ENCODE measurements at places on chromosomes 1 and 21.
A peak's percentile ranks its signal among the peaks of the same experiment; 100 is the strongest.

DNA sequence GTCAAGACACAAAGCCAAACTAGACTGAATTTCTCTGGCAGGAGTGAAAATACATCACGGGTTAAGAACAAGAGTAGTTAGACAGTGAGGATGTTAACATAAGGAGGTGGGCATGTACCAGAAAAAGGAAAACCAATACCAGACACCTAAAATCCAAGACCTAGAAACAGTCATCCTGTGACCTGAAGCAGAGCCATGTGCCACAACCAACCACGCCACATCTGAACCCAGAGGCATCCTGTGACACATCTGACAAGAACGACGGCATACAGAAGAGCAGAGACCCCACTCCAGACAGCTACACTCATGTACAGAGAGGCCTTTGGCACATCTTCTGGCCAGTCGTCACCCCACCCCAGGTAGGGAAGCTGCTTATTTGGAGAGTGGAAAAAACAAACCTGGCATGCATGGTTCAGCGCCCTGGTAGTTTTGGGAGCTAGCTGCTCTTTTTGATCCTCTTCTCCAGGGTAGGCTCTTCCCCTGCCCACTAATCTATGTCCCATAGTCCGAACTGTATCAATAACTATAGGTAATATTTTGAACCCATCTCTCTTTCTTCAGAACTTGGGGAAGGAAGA lies 72.1 kb downstream of the SLC45A1 start:
- DNase-seq = no peak

DNA sequence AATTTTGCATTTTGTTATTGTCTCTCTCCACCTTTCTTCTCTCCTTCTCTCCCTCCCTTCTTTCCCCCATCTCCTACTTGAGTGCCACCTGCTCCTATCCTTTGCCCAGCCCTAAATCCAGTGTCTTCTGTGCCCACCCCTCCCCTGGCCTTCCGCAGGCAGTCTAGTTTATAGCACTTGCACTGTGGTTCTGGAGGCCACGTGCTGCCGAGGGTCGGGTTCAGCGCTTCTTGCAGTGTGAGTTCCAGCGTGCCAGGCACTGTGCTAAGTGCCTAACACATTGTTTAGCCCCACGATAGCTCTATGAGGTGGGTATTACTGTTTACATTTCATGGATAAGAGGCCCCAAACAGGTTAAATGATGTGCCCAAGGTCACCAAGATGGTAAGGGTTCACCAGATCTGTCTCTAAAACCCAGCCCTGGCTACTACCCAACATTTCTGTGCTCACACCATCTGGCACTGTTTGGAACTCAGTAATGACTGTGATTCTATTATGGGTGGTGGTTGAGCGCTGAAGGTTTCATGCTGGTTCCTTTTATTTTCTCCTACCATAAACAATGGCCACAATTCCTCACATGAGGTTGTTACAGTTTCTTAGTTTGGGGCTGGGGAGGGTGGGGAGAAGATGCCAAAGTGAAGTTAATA lies 14.1 kb upstream of the ATP1A4 start:
- DNase-seq = no peak

- peak; percentile 89 for DNase-seq
Observed at GRCh38 chr1:21586846-21587601, 77.8 kb downstream of the ALPL start.

DNA sequence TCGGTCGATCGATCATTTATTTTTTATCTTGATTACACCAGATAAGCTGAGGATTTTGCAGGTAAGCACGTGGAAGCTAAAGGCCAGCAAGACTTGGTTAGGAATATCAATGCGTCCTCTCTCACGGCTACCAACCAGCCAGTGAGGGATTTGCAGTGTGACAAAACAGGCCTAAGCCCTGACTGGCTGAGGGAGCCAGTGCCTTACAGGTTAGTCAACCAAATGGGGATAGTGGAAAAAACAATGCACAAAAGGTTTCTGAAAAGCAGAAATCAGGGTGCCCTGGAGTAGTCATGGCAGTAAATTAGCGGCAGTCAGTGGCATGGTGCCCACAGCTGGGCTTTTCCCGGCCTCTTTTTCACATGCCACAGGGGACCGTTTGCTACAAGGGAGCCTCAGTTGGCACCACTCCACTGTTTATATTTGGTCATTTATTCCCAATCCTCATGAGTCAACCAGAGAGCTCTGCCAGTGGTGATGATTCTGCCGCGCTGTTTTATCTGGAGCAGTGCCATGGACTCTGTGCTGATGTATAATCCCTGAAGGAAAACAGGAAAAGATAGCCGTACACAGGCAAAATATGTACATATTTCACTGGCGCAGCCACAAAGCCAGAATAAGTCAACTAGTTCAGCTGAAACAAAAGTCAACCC lies 167.6 kb downstream of the RHOU start:
- DNase-seq = no peak

DNA sequence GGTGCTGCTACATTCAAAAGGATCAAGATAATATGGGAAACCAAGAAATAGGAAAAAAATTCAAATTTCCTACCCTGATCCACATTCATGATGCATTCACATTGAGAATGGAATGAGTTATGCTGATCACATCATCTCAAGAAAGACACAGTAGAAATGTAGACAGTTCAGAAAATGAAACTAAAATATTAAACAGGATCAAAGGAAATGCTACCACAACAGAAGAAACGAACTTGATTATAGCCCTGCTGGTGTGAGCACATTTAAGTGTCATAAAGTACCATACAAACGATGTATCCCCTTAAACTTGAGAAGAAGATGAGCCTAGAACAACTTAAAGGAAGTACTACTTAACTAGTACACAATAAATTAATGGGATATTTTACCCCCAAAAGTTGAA lies 21.3 kb downstream of the SYDE2 start:
- no peak for DNase-seq

DNA sequence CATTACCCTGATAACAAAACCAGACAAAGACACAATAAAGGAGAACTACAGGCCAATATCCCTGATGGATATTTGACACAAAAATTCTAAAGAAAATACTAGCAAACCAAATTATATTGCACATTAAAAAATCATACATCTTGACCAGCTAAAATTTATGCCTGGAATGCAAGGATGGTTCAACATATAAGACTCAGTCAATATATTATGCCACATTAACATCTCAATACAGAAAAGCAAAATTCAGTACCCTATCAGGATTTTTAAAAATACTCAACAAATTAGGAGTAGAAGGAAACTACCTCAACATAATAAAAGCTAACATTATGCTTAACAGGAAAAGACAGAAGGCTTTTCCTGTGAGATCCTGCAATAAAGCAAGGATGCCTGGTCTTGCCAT lies 177.1 kb downstream of the MAGI3 start:
- DNase-seq = no peak

DNA sequence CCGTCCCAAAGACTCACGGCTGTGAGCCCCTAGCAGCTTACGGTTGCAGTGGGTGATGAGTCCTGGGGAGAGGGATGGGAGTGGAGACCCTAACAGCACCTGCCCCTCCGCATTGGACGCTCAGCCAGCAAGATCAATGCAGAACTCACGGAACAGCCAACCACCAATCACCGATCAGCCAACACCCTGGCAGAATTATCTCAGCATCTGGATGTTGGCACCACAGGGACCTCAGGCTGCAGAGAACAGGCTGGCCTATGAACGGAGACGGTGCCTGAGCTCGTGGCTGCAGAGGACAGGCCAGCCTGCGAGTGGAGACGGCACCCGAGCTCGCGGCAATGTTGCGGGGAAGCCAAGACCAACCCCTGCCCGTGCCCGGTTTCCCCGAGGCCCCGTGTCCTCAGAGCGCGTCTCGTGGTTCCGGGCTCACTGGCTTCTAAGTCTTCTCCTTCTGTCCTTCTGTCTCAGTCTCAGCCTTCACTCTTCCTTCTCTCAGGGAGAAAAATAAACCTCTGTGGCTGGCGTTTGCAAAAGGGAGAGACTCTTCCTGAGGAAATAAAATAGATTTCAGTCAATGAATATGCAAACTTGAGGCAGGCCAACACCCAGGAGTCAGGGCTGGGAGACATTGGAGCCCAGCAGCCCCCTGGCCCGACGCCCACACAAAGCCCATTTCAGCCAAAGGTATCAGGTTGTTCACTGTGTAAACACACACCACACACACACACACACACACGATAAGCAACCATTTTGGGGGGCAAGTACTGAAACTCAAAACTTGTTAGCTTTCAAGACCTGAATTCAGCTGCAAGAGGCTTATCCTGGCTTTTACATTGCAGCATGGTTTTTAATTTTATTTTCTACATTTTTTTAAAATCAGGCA lies 67.8 kb downstream of the SIK1 start:
- no peak for DNase-seq

- DNase-seq = no peak
Observed at GRCh38 chr1:236509647-236510401, 14.0 kb upstream of the LGALS8 start.

GRCh38 chr21:35559128-35559828 lies 501.0 kb downstream of the SETD4 start:
- no peak for DNase-seq

DNA sequence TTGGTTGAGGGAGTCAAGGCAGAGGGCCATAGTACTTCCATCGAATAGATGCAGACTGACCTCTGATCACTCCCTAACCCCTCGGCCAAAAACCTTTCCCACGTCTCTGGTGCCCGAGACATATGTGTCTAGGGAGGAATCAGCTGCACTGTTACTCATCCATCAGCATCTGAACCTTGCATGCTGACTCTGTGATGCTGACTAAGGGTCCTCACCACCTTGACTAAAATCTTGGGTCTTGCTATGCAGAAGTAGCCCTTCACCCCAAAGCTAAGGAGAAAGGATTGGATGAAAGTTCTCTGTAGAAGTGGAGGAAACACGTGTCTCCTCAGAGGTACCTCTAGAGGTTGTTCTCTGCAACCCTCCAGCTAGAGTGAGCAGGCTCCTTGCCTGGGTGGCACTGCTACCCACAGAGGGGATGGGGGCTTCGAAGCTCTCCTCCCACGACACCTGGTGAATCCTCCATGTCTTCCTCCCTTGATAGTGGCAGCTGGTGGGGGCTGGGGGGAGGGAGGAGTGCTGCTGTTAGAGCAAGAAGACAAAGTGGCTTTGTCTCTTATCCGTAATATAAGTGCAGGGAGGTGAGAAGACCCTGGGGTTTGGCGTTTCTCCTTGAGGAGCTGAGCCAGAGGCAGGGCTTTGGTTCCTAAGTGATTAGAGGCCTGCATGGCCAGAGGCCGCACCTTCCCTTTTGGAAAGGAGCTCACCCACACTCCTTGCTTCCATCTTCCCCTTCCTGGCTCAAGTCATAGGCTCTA lies 45.1 kb downstream of the ATP2B4 start:
- DNase-seq = no peak

DNA sequence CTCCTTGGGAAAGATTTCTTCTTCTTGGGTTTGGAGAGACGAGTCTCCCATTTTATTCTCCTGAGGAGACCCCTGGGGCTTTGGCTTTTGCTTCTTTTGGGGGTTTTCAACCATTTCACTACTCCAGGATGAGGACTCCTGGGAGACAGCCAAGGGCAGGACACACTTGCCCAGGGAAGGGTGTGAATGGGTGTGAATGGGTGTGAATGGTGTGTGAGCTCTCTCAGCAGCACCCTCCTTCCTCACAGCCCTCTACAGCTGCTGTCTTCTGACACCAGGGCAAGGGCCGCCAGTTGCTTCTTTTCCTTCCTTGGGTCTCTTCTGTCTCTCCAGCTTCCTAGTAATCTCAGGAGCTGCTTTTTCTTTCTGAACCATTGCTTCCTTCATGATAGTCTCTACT lies 24.2 kb downstream of the KIF17 start:
- DNase-seq = no peak

DNA sequence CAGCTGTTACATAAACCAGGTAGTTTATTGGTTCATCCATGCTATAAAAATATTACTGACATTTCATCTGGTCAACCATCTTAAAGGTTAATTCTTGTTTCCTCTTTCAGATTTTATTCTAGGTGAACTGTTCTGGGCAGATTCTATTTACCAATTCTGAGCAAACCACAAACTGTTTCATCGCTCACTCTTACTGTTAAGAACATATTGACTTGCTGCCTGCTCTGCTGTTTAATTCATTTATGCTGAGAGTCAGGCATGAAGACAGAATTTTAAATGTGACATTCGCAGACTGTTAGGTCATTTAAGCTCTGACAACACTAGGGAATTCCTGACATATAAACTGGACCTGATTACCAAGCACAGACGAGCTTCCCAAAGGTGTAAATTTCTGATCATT lies 98.3 kb downstream of the PIGK start:
- DNase-seq = no peak

DNA sequence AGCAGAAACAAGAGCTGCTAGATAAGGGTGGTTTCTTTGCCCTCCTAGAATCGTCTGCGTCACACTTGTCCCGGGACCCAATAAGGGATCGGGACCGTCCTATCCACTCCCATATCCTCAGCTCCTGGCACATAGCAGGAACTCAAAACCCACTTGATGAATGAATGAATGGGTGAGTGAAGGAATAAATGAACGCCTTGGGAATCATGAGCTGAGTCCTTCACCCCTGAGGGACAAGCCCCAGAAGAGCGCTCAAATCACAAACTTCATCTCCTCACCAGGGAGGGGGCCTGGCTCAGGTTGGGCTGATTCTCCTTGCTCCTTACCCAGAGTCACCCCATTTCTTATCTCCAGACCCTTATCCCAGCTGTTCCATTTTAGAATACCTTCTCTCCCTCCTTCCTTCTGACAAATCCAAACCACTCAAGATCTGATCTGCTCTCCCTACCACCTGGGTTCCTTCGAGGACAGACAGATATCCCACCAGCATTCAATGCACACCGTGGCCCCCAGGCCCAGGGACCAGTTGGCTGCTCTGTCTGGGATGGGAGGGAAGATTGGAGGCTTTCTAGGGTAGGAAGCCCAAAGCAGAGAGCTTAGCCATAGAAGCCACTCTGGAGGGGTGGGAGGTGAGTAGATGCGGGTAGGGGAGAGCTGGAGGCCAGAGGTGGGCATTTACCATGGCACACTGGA lies 643 bp upstream of the MOB3C start:
- DNase-seq = no peak

DNA sequence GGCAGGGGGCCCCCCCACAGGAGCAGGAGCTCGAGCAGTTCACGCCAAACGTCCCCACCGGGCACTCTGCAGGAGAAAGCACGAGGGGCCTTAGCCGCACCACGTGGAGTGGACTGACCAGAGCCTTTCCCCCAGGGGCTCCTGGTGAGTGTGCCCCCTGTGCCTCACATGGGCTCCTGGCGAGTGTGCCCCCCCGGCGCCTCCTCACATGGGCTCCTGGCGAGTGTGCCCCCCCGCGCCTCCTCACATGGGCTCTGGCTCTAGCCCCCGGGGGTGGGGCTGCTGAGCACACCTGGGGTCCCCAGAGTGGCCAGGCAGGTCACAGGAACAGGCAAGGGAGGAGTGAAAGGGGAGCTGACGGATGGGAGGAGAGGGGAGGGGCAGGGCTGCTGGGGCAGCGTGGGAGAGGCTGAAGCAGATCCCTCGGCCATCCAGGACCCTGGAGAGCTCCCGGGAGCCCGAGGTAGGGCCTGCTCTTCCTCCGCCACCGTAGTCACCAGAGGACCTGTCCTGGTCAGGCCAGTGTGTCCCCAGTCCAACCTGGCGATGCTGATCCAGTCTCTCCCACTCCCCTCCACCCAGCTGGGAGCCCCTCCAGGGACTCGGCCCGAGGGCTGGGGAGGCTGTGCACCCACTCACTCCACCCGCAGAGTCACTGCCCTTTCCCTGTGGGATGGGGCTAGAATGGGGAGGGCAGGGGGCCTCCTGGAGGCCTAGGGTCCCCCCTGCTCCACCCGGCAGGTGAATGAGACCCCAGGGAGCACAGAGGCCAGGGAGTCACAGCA lies 47.6 kb downstream of the ARHGEF16 start:
- no peak for DNase-seq

Measured in SW480 (cell line).